ENCODE measurements at places on chromosomes 12 and 14.

- DNase-seq = no peak
Observed at GRCh38 chr14:74525361-74525851, 31.8 kb downstream of the ISCA2 start.

DNA sequence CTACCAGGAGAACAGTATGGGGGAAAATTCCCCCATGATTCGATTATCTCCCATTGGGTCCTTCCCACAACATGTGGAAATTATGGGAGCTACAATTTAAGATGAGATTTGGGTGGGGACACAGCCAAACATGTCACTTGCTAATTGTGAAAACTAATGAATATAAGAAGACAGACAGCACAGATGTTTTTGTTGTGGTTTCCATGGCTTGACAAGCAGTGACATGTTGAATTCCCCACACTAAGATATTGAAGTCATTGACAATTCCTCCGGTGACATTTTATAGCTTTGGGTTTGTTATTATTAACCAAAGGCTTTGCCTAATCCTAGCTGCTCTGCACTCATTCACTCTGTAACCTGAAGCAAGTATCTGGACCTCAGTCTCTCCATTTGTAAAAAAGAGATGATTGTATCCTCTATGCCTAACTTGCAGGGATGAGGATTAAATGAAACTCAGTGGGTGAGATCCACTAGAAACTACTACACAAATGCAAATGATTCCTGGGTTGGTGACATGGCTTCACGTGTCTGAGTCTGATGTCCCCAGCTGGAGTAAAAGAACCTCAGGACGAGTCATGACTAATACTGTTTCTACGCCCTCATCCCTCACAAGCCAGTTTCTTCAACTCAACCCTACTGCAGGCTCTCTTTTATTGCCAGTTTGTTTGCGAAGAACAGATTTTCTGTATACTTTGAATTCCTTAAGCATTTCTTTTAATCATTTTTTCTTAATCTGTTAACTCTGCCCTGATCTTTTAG, 71.6 kb downstream of the ASCL1 start:
- no peak for DNase-seq

- DNase-seq = no peak
Observed at GRCh38 chr14:61615743-61616523, 79.4 kb upstream of the HIF1A start.

DNA sequence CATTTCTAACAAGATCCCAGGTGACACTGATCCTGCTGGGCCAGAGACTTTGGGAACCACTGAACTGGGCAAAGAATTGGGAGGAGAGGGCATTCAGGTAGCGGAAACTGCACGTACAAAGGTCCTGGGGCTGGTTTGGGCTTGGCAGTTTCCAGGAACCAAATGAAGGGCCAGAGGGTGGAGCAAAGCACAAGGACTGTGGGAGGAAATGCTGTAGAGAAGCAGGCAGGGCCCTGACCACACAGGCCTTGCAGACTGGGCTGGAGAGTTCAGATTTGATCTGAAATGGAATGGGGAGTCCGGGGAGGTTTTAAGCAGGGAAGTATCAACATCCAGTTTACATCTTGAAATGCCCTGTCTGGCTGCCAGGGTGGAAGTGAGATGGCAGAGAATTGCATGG, 195.1 kb downstream of the PHETA1 start:
- DNase-seq = no peak

DNA sequence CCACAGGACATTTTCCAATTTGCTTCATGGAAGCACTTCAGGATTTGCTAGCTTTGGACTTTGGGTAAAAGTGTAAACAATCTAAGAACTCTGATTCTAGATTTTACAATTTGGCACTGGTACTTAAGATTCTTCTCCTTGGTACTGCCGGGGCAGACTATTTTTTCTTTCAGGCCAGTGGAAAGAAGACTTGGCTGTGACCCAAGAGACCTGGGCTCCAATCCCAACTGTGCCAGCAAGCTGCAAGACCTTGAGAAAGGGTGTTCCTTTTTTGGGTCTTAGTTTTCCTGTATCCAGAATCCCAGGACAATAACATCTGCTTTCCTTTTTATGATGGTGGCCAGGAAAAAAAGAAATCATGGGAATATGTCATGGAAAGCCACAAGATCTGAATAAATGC, 148.1 kb upstream of the CRY1 start:
- DNase-seq = no peak

DNA sequence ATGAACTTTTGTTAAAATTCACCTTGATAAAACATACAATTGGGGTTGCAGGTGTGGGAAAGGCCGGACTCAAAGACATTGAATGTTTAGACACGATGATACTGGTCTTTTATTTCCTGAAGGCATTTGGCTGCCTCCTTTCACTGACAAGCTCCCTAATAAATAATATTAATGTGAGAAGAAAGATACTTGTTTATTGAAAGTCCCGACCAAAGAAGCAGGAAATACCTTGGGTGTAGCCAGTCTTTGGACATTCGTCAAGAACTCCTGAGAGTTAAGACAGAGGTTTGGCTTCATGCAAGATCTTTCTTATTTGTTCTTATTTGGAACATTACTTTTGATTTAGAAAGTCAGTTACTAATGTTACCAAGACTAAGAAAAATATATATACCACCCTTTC, 1133.8 kb upstream of the SEL1L start:
- DNase-seq = no peak

All from GM23248 (cell line).